ENCODE measurements at places on chromosomes 2 and 18. TPM values are rescaled to one million over a fixed set of nuclear protein-coding genes. Genes with fewer than 3 reads are reported as not detected.

DNA sequence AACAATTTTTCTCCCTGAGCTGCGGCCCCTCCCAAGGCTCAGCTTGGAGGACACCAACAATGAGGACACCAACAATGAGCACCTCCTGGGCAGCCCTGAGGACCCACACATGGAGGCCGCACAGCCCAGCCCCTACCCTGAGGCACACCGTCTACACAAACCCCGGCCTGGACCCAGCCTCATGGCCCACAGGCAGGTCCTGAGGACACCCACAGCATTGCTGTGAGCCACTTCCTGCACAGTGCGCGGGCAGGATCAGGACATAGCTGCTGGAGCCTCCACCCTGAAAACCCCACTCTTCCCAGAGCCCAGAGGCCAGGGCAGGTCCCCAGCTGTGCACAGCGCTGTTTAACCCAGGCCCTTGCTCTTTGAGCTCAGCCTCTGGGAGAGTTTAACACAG lies 194.3 kb downstream of the RTP5 start:
- DNase-seq: no peak

DNA sequence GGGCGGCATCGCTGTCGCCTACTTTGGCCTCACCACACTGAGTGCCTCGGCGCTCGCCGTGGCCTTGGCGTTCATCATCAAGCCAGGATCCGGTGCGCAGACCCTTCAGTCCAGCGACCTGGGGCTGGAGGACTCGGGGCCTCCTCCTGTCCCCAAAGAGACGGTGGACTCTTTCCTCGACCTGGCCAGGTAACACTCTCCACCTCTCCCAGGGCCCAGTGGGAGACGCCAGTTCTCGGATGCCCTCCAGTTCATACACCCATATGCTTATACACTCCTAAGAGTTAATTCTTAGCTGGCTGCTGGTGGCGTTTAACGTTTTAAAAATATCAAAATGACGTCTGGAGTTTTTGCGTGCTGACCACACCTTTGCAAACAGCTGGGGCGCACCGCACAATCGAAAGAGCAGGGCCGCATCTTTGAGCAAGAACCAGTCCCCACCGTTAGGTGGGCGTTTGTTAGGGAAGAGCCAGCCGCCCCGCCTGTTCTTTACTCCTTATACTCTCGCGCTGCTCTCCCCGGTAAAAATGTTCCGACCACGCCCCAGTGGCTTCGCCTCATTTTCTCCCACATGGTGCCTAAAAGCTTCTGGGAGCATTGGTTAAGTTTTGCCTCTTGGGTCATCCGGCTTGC lies 899 bp downstream of the SLC1A4 start:
- no peak for DNase-seq

- DNase-seq: no peak
Measured at GRCh38 chr2:111028720-111029119, 92.0 kb upstream of the BCL2L11 start.

DNA sequence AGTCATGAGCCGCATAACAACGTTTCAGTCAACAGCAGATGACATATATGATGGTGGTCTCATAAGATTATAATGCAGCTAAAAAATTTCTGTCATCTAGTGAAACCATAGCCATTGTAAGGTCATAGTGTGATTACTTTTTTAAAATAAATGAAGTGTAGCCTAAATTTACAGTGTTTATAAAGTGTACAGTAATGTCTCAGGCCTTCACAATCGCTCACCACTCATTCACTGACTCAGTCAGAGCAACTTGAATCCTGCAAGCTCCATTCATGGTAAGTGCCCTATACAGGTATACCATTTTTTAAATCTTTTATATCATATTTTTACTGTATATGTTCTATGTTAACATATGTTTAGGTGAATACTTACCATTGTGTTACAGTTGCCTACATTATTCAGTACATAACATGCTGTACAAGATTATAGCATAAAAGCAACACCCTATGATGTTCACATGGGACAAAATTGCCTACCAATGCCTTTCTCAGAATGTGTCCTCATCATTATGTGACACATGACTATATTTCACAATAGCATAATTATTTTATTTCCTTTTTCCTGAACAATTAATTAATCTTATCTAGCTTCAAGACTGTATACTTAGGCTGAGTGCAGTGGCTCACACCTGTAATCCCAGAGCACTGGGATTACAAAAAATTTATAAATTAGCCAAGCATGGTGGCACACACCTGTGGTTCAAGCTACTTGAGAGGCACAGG lies 1115.9 kb upstream of the ZEB2 start:
- DNase-seq: no peak

GRCh38 chr18:3855966-3856365 lies 406.0 kb downstream of the TGIF1 start:
- no peak for DNase-seq

GRCh38 chr2:60552851-60553494 lies 481 bp downstream of the BCL11A start:
- DNase-seq: no peak

DNA sequence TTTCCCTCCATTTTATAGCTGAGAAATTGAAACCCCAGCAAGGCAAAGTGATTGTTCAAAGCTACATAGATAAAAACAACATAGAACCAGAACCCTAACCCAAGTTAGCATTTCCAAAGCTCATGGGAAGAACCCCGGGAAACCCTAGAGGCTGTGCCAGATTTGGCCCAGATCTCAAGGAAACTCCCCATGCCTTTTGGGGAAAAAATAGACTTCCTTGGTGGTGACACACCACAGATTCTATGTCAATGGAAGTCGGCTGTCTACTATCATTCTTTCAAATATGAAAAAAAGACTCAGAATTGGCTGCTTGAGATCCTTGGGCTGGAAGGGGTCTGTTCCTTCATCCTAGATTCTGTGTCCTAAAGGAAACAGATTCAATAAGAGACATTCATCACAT lies 8.4 kb downstream of the COL6A3 start:
- DNase-seq: no peak

GRCh38 chr2:96642564-96643360 lies at the start of gene FER1L5:
Gene FER1L5, plus strand, starts transcription at chr2:96642764. Its CDS starts 73 bp downstream, at chr2:96642837.
- DNase-seq: no peak

DNA sequence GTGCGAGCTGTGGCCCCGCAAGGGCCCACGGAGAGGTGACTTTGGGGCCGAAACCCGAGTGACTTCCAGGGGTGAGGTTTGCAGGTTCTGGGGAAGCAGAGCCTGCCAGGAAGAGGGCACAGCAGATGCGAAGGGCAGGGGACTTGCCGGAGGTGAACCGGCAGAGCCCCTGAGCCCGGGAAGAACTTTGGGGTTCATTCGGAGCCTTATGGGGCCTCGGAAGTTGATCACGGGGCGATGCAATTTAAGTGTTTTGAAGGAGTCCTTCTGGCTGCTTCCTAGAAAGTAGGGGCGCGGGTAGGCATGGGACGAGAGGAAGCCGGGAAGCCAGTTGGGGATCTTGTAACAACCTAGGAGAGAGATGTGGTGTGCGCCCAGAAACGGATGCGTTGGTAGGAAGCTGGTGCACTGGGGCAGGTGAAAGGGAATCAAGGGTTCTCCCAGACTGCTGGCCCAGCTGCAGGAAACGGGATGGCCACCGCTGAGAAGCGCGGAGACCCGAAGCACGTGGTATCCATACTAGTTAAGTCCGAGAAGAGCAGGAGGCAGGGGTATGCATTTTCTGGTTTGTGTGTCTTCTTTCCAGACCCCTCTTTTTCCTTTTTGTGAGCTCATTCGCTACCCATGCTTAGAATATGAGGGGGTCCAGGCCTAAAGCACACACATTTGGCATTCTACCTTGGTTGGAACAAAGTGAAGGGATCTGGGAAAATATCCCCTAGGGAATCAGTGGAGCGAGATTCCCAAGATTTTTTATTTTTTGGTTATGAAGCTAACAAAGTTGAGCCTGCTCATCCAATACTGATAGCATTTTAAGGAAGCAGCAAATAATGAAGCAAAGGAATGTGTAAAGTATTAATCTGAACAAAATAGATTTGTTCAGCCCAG lies 758 bp downstream of the SCLY start:
- no peak for DNase-seq

DNA sequence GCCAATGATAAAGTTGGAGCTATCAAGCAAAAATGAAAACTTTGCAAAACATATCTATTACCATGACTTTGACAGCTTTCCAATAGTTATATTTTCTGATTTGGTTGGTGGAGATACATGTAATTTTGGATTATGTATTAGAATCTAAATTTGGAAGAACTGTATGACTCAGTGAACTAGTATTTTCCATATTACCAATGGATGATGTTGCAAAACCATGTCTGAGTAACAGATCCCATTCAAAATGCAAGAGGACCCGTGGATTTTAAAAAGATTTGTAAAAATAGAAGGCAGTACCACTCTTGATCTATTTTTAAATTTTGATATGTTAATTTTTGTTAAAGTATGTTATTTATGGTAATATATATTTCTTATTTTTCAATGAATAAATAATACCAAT lies 83.0 kb downstream of the TAF4B start:
- DNase-seq: no peak

GRCh38 chr2:31504311-31504710 lies 76.4 kb downstream of the SRD5A2 start:
- no peak for DNase-seq

GRCh38 chr2:128405467-128405900 lies 86.8 kb upstream of the HS6ST1 start:
- DNase-seq: no peak

The EMILIN1 gene
- total RNA-seq: 94.7 TPM

The MOGAT1 gene
- total RNA-seq: not detected

The TDRD15 gene
- total RNA-seq: not detected

The NPHP1 gene
- 5.4 TPM for total RNA-seq

Data from breast epithelium (tissue), 4 donors.